NCI-H1930 (cell line): ENCODE measurements at places on chromosomes 7 and 10.

GRCh38 chr10:32403091-32403490 is 42.8 kb upstream of the CCDC7 start:
- DNase-seq: no peak

GRCh38 chr7:92698237-92698841 is 108.1 kb upstream of the FAM133B start:
- DNase-seq: no peak

- no peak for DNase-seq
Measured at GRCh38 chr7:30674876-30675275, 7.4 kb downstream of the CRHR2 start.

GRCh38 chr7:44279731-44280505 is 45.5 kb downstream of the CAMK2B start:
- DNase-seq: no peak

- no peak for DNase-seq
Measured at GRCh38 chr7:117014673-117015133, 61.4 kb downstream of the ST7 start.

- DNase-seq: no peak
Measured at GRCh38 chr10:123109466-123109865, 26.3 kb upstream of the HMX3 start.

GRCh38 chr10:59336632-59337031 is 25.7 kb downstream of the FAM13C start:
- DNase-seq: no peak
